Activated T-helper 9 cell treated with anti-CD3 and anti-CD28 coated beads, Interleukin-2, amount 50 U/mL, for 16 hours (primary cell): ENCODE measurements at places on chromosomes 1 and 21.

DNA sequence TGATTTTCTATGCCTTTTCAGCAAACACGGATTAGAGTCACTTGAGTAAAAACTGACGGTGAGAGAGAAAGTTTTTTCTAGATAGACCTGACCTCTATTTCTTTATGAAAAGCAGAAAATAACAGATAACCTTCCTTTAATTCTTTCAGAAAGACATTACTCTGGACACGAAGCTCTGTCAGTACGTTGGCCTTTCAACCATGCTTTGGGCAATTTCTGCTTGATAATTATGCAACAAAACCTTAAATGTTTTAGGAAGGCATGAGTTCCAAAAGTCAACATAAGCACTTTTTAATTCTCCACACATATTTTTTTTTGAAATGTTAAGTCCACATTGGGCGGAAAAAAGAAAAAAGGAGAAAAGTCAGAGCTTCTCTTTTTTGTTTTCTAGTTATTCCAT lies 137.8 kb downstream of the AKT3 start:
- DNase-seq = no peak

DNA sequence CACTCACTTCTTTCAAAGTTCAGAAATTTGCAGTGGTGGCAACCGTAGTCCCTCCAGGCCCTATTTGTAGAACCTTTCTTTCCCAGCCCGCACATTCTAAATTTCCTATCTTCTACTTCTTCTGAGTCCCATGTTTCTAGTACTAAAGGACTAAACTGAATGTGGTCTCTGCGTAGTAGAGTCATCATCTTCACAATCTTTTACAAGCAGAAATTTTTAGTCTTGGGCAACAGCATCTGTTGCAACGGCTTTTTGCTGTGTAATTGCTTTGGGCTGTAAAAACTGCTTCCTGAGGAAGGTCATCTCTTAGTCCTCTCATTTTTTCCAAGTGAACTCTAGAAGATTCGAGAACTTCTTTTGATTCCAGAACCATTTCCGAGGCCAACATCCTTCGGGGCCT lies 23.9 kb downstream of the VAV3 start:
- no peak for DNase-seq

- DNase-seq = no peak
Observed at GRCh38 chr1:44783697-44784093, 4.3 kb downstream of the BEST4 start.

DNA sequence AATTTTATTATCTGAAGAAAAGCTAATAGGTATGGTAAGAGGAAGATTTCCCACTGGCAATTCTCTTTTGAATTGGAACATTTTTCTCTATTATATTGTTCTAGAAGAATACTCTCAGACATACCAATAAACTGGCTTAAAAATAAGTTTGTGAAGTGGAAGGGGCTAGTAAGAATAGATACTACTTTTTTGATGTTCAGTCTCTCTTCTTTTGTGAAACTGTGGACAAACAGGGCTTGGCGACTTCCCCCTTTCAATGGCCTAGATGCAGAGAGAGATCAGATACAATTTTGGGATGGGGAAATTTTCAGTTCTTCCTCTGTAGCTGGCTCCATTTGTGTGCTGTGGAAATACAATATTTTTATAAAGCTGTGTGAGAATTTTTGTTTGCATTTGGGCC lies 2.5 kb downstream of the PBX1 start:
- no peak for DNase-seq

DNA sequence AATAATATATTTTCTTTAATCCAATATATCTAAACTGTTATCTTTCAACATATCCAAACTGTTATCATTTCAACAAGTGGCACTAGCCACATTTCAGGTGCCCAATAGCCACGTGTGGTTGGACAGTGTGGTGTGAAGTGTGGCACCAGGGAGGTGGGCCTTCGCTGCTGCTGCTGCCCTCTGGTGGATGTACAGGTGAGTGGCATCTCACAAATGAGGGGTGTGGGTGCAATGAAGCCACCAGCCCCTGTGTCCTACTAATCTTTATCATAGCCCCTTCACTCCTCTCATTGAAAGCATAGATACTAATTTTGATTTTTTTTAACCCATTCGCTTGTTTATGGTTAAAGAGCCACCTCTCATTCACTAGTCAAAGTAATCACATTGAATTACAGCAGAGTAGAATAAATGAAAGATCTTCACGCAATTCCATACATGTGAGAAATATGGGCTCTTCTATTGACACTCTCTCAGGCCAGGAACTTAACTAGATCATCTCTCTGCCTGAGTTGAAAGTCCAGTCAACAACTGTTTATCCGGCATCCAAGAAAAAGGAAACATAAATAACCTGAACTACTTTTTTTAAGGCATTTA lies 499.2 kb downstream of the OMA1 start:
- no peak for DNase-seq
